Choroid plexus epithelial cell (primary cell): ENCODE measurements at places on chromosomes 12 and 14.

DNA sequence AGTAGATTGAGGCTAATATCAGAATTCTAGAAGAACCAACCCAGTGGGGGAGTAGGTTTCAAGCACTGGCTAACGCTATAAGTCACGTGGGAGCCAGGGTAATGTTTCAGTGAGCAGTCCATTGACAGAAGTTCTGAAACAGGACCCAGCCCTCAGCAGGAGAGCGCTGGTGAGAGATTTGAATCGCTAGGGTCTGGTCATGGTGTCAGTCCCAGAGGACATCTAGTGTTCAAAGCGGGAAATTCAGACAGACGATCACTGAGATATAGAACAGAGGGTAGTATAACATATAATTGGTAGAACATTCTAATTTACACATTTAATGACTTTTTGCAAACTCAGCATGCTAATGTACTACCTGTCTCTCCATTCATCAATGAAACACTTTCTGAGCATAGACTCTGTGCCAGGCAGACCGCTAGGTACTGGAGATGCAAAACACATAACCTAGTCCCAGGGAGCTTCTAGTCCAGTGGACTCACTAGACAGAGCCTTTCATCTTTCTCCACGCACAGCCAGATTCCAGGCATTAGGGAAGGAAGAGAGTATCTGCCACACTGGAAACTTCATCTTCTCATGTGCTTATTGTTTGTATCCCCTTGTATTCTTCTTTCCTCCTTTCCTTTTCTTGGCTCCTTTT, 35.4 kb upstream of the RNASE3 start:
- peak; percentile 89 for DNase-seq

- no peak for DNase-seq
Observed at GRCh38 chr12:62893276-62893675, 41.7 kb downstream of the PPM1H start.

- no peak for DNase-seq
Observed at GRCh38 chr12:63302941-63303536, 152.0 kb upstream of the AVPR1A start.

- peak; percentile 41 for DNase-seq
Observed at GRCh38 chr14:31842899-31843298, 234.2 kb upstream of the ARHGAP5 start.

GRCh38 chr12:69068448-69068847, 135.5 kb upstream of the CPM start:
- DNase-seq: no peak

DNA sequence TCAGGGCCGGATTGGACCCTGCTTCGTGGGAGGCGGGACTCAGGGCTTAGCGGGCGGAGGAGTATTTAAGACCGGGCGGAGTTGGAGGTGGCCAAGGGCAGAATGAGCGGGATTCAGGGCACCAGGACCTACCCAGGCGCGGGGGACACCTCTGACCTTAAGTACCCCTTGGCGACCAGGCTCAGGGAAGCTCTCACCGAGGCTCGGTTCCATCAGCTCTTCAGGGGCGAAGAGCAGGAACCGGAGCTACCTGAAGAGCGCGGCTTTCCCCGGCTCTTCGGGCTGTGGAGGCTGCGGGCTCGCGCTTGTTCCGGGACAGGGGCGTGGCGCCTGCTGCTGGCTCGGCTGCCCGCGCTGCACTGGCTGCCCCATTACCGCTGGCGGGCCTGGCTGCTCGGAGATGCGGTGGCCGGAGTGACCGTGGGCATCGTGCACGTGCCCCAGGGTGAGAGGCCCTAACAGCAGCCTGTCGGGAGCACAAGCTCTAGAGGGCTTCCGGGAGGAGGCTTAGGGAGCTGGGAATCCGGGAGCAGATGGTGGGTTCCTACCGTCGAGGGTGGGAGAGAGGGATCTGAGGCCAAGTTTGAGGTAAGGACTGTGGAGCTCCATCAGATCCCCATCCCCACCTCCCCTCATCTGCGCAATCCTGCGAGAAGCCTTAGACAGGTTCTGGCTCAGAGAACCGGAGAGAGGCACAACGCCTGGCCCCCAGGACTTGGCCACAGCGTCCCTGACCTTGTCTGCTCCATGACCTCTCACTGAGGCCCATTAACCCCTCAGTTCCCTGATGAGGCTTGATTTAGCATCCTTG, 8.4 kb downstream of the ARHGEF25 start:
- DNase-seq: no peak

DNA sequence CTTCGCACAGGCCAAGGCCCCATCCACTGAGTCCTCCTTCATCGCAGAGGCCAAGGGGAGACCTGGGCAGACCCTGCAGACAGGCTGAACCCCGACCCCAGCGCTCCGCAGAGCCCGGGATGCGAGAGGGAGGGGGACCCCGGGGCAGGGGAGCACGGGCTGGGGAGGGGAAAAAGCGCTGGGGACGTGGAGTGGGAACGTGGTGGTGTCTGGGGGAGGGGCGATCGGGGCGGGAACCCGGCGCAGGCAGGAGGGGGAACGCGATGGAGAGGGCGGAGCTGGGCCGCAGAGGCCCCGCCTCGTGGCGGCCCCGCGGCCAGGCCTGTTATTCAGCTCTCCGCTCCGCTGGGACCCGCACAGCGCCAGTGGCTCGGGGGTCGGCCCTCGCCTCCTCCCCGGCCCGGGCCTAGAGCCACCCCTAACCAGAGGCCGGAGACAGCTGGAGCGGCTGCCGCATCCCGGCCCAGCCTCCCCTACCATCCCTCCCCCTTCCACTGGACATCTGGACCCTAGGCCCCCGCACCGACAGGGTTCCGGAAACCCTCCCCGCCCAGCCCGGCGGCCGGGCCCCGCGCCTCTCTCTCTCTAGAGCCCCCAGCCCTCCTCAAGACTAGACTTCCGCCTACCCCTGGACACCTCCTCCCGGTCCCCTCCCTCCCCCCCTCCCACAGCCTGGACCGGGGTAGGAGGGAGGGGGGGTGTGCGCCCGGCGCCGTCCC, at the start of gene ARHGEF25:
Gene ARHGEF25 (plus strand): TSS at position 328 of the 719 bp plus-strand sequence. CDS start 460 bp downstream, outside the sequence.
- DNase-seq: peak; percentile 55

- peak; percentile 68 for DNase-seq
Observed at GRCh38 chr12:45379261-45379660, 163.4 kb downstream of the ANO6 start.

DNA sequence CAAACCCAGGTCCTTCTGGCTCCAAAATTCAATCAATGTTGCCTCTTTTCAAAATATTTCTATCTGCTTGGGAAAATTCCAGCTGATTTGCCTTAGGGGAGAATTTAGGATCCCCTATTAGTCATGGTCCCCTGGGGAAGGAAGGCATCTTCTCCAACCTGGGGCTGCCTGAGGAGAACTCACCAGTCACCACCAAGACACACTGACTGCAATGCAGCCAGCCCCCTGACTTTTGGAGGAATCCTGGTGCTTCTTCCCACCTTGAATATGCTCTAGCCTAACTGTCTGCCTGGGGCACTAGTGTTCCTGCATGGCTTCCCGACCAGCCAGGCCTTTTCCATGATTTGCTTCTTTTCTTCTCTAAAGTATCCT, 71.8 kb upstream of the BCL2L14 start:
- DNase-seq: no peak

DNA sequence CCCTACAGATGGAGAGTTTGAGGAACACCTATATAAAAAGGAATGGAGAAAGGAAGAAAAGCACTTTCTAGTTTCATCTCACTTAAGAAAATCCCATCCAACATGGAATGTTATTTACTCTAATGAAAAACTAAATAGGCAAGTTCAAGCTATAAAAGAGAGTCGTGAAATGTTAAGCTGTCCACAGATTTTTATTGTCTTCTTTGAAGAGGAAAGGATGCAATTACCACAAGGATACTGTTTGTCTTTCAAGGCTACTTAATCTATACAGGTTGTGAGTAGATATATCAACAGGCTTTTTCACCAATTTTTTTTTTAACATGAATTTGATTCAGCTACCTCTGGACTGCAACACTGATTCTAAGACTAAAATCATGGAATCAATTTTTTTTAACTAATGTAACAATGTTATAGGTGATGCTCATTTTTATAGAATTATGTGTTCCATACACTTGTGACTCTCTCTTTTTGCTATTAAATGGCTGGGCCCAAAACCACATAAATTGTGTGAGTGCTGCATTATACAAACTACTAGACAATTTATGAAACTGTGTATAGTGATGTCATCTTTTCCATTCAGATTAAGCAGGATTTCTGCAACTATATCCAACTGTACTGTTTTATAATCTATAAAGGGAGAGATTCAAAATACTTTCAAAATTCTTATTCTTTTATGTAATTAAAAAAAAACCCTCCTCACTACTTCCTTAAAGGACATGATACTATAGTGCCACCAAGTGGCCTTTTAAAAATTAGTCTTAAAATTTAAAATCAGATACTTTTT, 26.8 kb upstream of the BMAL2 start:
- DNase-seq: peak; percentile 76

GRCh38 chr14:100409651-100410050, 86.5 kb downstream of the SLC25A47 start:
- no peak for DNase-seq

DNA sequence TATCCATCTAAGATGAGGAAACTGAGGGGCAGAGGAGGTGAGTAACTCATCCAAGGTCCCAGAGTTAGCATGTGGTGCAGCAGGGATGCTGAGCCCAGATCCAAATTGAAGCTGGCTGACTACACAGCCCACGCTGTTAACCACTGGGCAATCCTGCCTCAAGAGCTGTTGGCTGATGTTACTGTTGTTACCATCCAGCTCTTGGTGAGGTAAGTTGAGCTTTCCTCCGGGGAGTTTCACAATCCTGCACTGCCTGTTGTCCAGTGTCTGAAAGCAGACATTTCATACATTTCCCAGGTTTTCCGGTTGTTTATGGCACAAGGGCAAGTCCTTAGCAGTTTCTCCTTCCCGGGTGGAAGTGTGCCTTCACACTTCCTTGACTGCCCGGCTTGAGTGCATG, 14.5 kb downstream of the CYP46A1 start:
- no peak for DNase-seq

GRCh38 chr14:49607583-49607982, 8.8 kb downstream of the LRR1 start:
- DNase-seq: no peak

- DNase-seq: no peak
Observed at GRCh38 chr12:26309634-26310033, 114.3 kb downstream of the SSPN start.

DNA sequence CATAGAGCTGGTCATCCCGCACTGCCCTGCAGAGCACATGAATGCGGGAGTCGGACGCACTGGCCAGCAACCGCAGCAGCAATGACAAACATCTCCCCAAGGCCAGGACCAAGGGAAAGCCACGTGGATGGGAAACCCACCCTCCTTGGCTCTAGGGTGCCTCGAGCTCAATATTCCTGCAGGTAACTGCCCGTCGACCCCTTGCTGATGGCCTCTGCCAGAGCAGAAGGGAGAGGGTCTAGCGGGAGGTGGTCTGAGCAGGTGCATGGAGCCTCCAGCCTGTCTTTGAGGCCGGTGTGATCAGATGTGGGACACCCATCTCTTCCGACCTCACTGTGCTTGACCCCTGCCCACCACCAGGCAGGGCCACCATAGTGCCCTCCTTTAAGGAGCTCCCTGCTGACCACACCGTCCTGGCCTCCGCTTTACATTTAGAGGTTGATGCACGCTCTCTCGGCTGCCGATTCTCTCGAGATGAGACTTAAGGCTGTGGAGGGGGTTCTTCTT, 89.7 kb downstream of the PIWIL1 start:
- DNase-seq: no peak

DNA sequence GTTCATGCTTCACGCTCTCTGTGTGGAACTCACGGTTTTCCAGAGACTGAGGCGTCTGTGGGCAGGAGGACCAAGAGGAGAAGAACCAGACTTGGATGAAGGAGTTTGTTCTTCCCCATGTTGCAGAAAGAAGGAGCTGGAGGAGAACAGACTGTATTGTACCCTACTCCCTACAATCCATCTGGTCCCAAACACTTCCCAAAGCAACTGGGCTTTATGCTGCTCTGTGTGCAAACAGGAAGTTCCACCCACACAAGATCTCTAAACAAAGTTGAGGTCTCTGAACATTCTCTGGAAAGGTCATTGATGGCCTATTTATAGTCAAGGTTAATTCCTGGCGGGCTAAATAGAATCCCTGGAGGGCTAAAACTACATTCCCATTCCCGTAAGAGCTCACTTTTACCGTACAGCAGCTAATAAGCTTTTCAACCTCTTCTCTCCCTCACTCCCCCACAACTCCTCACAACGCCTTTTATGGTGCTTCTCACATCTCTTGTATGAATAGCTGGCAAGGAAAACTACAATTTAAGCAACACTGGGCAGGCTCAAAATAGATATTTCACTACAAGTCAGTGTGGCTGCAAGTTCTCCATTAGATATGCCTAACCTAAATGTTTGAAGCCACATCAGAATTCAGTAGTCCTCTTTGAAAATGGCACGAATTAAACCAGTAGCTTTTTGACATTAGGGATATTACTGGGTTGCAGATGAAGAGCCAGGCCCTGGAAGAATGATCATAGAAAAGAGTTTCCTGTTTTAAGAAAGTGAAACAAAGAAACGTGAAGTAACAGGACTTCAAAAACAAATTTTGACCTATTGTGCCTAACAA, at the start of gene A2M:
Gene A2M (minus strand): TSS at position 189 of the 829 bp plus-strand sequence. CDS start 70 bp downstream, at position 119.
- peak; percentile 45 for DNase-seq

- no peak for DNase-seq
Observed at GRCh38 chr12:128643155-128643554, 180.6 kb downstream of the SLC15A4 start.
